ENCODE measurements at places on chromosomes 4 and X.

GRCh38 chrX:28922106-28922505 is 334.9 kb downstream of the IL1RAPL1 start:
- DNase-seq: no peak

DNA sequence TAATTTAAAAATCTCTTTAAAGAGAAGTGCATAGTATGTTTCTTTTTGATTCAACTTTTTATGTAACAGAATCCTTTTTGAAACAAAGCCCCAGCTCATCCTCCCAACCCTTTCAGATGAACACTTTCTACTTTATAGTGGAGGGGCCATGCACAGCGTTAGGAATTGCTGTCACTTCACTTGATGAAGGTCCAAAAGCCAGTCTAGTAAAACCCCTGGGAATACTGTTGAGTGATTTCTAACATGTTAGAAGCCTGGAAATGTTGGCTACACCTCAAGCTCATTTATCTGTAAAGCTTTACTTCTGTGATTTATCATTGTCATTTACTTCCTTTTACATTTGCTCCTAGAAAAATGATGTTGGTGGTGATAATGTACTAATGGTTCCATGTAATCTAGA is 1608.9 kb upstream of the TENM3 start:
- DNase-seq: no peak

DNA sequence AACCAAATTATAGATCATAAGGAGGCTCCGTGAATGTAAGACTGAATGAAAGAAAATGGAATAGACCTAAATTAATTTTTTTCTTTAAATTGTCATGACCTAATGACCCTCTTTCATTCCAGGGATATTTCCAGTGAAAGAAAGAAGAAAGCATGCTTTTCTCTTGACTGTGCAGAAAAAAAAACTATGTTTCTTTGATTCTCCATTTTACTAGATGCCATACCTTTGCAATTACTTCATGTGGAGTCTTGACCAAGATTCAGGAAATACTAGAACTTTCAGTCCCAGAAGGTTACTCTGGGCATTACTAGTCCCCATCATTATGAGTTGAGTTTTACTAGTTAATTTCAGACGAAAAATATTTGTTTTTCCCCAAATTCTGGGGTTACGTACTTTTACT is 6.4 kb upstream of the COMMD8 start:
- no peak for DNase-seq

- no peak for DNase-seq
Observed at GRCh38 chr4:30768277-30768676, 48.1 kb downstream of the PCDH7 start.

DNA sequence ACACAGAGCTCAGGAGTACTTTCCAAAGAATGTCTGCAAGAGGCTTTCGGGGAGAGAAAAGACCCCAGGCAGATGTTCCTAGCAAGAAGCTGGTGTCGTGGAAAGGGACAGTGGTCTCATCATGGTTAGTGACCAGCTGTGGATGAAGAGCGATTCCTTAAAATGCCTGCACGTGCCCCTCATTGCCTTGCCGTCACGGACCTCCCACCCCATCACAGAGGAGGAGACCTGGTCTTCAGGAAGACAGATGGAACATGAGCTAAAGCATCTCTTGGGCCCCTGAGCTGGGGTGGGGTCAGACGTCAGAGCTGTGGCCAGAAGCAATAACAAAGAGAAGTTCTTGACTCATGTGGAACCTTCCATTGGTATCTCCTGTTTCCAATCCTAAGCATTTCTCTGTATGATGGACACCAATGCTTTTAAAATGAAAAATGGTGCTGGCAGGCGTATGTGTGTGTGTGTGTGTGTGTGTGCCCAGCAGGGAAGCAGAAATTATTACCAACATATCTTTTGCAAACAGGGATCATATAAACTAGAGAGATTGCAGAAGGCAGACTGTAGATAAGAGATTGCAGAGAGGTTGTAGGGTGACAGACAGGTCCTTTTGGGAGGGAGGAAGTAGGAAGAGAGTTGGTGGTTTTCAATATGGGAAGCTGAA is 25.2 kb upstream of the ASMTL start:
- no peak for DNase-seq

- no peak for DNase-seq
Observed at GRCh38 chr4:80016506-80016905, 56.5 kb downstream of the ANTXR2 start.

- DNase-seq: no peak
Observed at GRCh38 chr4:169071747-169072146, 61.7 kb upstream of the CBR4 start.

DNA sequence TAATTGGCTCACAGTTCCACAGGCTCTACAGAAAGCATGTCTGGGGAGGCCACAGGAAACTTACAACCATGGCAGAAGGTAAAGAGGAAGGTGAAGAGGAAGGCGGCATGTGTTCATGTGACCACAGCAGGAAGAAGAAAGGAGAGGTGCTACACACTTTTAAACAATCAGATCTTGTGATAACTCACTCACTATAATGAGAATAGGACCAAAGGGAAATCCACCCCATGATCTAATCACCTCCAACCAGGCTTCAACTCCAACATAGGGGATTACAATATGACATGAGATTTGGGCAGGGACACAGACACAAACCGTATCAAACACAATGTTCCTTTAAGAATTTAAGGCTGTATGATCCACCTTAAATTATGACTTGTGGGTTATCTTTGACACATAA is 10.5 kb upstream of the PGM2 start:
- DNase-seq: no peak

DNA sequence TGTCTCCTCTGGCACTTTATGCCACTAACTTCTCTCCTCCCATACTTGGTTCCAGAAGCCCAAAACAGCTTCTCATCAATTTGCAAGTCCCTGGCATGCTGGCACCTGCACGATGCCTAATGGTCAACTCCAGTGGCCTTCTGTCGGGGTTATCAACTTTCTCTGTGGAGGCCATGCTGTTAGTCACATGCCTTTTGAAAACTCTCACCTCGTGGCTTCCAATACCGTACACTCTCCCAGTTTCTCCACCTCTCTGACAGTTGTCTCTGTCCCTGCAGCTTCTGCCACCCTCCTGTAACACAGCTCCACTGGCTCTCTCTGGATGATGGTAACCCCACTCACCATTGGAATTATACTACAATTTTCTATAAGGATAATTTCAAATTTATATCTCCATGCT is 324.0 kb downstream of the NR3C2 start:
- no peak for DNase-seq

DNA sequence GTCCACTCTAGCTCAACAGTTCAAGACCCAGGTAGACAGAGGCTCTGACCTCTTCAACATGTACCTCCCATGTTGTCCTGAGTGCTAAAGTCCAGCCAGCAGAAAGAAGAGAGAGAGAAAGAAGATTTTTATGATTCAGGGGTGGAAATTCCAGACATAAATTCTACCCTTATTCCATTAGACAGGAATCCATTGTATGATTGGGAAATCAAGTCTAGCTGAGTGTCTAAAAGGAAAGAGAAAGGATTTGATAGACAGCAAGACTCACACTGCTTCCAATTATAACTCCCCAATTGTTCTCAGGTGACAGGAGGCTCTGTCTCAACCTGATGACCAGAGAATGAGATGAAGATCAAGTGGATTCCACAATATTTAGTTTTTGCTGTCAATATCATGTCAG is 27.9 kb upstream of the PGM2 start:
- DNase-seq: no peak

DNA sequence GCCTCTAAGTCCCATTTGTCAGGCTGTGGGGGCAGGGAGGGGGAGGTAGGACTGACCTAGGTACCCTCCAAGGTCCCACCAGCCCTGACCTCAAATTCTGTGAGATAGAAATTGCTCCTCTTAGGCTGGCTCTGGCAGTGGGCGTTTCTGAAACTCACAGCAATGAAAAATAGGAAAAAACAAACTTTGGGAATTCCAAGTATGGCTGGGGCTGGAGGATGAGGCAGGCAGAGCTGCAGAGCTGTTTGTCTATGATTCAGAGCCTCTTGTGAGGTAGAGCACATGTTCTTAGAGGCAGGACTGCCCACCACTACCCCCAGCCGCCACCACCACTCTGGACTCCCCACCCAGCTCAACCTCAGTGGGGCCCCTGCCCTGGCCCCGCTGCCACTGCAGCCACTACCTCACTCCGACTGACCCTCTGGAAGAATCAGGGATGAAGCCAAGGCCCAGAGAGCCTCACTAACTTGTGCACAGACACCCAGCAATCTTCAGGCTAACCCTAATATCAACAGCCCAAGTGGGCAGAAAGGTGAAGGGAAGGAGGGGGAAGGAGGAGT is 98.2 kb downstream of the PJA1 start:
- no peak for DNase-seq

GRCh38 chr4:53313510-53313909 is 52.4 kb downstream of the SCFD2 start:
- no peak for DNase-seq

DNA sequence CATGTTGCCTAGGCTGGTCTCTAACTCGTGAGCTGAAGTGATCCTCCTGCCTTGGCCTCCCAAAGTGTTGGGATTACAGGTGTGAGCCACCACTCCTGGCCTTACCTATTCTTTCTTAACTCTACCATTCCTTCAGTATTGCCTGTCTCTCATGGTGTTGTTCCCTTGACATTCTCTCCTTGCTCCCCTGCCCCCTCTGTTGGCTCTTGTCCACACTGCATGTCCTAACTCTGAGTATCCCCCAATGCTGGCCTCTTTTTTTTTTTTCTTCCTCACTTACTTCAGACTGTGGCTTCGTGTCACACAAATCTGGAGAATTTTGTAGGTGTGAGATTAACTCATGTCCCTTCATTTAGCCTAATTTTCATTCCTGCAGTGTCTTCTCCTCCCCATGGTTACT is 22.9 kb upstream of the FRMPD4 start:
- no peak for DNase-seq

DNA sequence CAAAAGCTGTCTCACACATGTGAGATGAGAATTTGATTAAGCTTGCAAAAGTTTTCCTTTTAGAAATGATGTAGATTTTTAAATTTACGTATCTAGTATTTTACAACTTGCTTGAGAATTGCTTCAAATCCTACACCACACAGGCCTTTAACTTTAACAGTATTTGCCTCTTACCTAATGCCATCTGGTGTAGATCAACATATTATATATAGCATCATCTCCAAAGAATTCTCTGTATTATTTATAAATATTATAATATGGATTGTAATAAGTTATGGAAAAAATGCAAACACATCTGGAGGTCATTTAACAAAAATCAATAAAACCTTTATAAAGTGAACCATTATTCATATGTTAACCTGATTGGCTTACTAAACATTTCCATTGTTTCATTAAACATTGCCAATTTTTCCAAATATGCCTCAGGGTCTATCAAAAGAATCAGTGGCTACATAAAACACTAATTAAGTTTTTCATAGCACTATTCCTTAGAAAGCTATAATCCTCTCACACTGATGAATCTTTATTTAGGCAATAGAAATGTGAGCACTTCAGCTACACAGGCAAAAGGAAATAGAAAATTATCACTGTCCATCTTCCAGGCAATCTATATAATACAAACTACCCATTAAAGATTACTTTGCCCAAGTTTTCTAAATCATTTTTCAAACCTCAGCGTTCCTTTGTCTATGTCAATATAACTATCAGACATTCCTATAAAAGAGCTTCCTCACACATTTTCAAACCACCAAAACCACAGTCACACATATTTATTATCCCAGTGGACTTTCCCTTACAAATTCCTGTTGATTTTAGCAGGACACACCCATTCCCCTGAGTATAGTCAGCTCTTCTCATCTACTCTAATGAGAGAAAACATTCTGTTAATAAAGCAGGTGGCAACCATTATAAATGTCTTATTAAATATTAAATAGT is 83.5 kb upstream of the INTU start:
- no peak for DNase-seq

DNA sequence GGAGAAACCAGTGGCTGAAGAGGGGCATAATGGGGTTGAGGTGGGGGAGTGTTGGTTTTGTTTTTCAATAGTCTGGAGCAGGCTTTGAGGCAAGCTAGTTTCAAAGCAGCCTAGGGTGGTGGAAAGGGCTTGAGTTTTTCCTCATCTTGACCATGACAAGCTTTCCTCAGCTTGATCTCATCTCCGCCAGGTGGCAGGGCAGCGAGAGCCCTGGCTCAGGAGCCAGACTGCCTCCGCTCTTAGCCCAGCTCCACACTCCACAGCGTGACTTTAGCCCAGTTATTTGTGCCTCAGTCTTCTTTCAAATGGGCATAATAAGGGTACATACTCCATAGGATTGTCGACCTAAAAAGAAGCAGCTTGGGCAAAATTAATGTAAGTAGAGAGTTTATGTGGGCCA is 29.9 kb upstream of the SOWAHD start:
- DNase-seq: no peak

DNA sequence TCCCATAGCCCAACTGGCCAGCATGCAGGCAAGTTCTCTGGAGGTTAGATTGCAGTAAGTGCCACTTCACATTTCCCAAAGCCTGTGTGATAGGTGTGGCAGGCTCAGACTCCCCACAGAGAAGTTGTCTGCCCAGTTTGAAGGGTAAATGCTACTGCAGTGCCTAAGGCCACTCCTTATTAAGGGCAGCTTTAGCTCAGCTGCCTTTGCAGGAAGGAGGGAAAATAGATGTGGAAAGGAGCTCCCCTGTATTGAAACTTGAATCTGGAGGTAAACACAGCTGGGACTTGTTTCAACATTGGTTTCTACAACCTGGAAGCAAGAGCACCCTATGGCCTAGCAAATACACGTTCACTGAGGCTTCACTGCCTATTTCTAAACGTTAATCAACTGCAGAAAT is 22.4 kb downstream of the NEXMIF start:
- DNase-seq: no peak

- DNase-seq: no peak
Observed at GRCh38 chrX:31319586-31319985, 247.7 kb upstream of the FTHL17 start.

DNA sequence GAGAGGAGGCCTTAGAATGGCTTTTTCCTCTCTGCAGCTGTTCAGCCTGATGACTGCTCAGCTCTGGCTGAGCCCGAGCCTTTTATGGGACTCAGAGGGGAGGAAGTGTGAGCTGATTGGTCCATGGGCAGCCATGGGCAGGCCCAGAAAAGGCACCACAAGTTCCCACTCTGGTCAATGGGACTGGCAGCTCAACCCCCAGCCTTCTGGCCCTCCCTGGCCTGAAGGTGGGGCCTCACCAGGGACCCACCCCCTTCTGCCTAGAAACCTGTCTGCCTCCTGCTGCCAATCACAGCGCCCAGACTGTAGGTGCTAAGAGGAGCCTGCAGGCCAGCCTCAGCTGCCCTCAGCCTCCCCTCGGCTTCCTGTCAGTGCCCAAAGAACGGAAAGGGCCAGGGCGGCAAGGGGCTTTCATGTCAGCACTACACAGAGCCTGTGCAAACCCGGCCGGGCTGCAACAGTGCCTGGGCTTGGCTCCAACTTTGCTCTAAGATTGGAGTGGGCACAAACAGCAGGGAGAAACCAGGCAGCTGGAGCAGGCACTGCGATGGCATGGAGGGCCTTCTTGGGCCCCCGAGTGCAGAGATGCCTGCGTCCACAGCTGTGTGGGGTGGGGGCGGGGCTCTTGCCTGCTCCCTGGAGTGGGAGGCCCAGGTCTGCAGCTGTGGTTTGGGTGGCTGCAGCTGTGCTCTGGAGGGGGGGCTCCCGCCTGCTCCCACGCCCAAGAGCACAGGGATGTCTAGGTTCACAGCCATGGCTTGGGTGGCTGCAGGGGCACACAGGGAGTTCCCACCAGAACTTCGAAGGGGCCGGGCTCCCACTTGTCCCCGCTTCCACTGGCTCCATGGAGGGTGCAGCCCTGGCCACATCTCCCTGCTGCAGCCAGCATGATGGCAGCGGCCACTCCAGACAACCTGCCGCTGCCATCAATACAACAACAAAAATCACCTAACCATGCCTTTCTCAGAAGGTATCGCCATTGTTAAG is 92.6 kb downstream of the NXF2 start:
- no peak for DNase-seq

Measured in AG09319 (cell line).